ENCODE measurements at places on chromosomes 2 and 18.

DNA sequence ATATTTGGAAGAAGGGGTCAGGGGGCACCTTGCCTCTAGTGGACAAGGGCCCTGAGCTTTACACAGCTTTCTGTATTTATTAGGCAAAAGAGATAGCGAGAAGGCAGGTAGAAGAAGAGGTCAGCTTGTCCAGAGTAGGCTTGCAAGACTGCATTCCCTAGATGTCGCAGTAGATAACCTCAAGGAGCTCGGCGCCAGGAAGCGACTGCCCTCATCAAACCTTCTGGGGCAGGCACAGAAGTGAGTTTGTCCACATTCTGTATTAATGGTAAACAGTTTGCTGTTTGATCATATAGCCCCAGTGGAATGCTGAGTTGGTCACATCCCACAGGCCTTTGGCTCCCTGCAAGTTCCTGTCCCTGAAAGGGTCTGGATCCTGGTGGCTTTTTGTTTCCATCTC, 7.0 kb downstream of the CHCHD5 start:
- DNase-seq, result no peak

- no peak for DNase-seq
These were observed 2.3 kb upstream of the CTIF start for GRCh38 chr18:48536516-48536915.

GRCh38 chr2:80568011-80568410, 263.5 kb upstream of the LRRTM1 start:
- no peak for DNase-seq

GRCh38 chr2:221478485-221478863, 93.6 kb downstream of the EPHA4 start:
- no peak for DNase-seq

GRCh38 chr2:15672961-15673918, 81.6 kb downstream of the DDX1 start:
- DNase-seq, result no peak

DNA sequence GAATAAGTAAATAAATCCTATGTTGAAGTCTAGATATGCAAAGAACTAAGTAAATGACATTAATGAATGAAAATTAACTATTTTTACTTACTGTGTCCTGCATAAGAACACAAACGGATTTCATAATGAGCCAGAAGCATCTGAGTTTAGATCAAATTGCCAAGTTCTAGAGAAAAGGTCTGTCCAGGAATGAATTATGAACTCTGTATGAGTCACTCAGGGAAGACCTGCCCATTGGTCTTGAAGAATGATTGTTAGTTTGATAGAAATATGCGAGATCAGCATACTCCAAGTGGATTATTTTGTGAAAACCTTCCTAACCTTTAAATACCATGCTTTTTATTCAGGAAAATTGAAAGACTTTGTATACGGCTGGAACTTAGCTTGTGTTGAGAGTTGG, 189.5 kb downstream of the DOK6 start:
- DNase-seq, result no peak

DNA sequence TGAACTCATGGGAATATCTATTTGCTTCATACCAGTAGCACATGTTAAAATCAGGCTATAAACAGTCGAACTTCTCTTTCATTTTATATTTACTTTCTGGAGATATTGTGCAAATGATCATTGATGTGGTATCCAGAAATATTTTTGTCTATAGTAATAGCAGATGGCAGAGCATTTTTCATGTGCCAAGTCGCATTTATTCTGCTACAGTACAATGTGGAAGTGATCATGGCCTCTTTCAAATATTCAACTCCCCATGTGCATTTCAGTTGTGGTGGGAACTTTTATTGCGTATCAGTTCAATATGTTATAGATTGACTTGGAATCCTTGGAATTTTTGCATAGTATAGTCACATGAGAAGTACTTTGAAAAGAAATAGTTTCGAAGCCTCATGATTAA, 57.4 kb downstream of the RHBDD1 start:
- no peak for DNase-seq
